Cerebellar cortex (tissue), 1 donor: ENCODE measurements at places on chromosomes 7 and 10.

DNA sequence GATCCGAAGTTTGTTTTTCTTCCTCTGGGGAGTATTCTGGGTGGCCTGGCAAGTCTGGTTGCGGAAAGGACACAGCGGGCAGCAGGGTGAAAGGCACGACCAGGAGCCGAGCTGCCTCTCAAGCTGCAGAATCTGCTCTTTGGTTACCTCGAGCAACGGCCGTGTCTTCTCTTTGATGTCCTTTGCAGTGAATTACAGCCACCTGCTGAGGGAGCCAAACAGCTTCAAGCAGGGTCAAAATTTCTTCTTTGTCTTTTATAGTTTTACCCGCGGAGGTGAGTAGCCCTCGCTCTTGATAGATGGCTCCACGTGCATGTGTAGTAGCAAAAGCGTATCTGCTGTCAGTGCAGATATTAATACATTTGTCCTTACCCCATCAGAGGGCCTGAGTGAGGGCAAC, 177.3 kb upstream of the MBL2 start:
- DNase-seq = no peak

DNA sequence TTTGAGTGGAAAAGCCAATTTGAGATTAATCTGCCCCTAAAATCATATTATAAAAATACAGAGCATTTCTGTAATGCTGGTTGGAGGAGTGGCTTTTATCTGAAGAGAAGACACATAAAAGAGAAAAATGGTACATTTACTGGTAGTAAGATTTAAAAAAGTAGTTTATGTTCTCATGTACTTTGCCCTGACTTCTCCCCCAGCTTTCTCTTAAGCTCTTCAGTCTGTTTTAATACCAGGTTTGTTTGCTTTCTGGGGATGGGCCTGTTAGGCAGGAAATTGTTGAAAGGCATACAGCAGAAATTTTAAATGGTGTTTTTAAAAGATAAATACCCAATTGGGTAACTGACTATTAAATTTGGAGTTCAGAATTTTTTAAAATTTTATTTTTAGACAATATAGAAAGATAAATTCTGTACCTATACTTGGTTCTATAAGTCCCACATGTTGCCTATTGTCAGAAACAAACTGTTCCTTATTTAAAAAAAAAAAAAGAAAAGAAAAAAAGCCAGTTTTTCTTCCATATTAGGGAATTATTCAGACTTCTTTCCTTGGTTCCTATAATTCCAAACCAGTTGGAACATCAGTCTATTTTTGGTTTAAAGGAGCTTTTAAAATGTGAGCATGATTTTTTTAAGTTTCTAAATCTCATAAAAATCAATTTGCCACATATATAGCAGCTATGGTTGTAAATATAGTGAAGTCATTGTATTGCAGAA, 136.6 kb downstream of the ARID5B start:
- no peak for DNase-seq

- no peak for DNase-seq
These were observed 71.4 kb downstream of the CUZD1 start for GRCh38 chr10:122774231-122774630.

GRCh38 chr7:25396668-25397067, 168.4 kb upstream of the NPVF start:
- no peak for DNase-seq

DNA sequence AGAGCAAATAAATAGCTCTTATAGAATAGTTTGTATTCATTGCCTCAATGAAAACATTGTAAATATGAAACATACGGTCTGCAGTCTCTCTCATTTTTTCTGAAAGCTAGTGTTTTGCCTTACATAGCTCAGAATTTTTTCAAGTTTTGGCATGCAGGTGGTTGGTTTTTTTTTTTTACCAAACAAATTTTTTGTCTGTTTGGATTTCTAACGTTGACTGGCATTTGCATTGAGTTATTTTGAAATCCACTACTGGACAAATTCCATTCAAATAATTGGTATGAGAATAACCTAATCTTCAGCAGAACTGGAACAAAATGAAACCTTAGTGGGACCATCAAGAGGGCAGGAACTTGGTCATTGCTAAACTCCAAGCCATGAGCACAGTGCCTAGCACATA, 107.6 kb upstream of the SAMD8 start:
- no peak for DNase-seq

DNA sequence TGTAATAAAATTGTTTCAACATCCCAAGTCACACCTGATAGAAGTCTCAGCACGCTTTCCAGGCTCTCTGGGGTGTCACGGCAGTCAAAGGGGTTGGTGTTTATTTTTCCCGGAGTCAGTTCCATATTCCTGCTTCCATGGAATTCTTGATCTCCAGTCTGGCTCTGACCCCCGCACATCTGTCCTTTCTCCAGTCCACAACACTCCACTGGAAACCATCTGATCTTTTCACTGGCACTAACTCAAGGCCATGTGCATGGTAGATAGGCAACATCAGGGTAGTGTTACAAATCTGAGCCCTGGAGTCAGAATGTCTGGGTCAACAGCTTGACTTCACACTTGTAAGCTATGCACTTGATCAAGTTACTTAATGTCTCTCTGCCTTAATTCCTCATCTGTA, 176.2 kb downstream of the WDR11 start:
- DNase-seq = no peak

GRCh38 chr7:54841772-54842697, 83.0 kb upstream of the SEC61G start:
- DNase-seq = no peak

- no peak for DNase-seq
These were observed 50.2 kb upstream of the FGFR2 start for GRCh38 chr10:121648493-121648892.

DNA sequence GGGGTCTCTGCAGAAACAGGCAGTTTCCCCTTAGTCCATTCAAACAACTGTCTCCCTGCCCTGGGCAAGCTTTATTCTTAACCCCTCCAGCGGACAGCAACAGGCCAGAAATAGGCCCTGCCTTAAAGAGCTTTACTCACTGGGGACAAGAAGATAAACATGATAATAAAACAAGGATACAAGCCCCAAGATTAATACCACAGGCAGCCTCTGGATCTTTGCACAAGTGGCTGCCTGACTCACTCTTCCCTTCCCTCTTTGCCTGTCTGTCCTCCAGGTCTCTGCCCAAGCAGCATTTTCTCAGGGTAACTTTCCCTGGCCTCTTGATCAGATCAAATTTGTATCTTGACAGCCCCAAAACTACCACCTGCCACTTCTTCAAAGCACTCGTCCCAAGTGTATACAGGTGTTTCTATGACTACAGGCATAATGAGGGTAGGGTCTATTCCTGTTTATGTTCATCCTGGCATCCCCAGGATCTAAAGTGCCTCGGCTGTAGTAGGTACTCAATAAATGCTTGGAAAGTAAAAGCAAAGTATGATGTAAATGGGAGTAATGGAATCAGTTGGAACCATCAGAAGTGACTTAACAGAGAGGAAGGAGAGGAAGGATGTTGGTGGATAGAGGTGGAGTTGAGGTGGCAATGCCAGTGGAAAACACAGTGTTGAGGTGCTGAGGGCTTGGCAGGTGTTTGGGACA, 7.0 kb upstream of the CAMK2G start:
- no peak for DNase-seq

- DNase-seq = no peak
These were observed at the start of gene SYNPO2L for GRCh38 chr10:73655990-73656298. Gene SYNPO2L (minus strand): TSS chr10:73656029. CDS start chr10:73655922, 107 bp downstream.

DNA sequence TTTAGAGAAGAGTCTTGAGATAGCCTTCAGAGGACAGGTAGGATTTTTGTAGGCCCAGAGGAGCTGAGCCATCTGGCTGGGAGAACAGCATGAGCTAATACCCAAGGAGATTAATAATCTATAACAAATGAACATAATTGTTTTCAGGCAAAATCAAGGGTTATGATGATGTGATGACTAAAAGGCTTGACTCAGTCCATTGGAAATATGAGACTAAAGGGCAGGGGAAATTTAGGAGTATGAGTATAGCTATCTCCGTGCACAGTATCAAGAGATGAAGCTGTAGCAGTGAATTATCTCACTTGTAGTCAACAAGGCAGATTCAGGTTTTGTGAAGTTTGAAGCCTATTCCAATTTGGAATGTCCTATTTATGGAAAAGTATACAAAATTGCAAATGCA, 40.1 kb downstream of the CSTF2T start:
- DNase-seq = no peak

DNA sequence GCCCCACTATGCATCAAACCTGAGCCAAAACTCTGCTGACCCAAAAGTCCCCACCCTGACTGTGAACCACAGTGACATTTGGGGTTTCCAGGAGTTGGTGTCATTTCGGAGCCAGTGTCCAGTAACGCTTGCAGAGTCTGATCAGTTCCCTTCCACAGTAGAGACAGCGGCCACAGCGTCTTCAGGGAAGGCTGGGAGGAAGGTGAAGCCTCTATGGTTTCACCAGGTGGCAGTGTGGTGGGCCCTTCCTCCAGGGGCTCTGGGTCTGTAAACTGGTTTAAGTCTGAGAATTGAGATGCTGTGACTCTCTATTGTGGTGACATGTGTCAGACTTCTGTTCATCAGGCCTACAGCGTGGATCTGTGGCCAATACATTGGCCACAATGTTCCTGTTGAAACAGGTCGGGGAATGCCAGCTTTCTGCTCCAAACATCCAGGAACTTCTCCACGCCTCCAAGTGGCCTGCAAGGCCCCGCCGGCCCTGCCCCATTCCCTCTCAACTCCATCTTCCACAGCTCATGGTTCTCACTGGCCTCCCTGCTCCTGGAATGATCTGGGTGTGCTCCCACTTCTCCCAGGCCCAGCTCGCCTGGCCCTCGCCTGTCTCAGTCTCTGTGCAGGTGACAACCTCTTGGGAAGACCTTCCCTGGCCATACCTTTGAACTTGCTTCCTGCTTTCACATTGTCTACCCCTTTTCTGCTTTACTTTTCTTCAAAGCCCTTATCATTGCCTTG, 124.5 kb upstream of the FAM20C start:
- DNase-seq = no peak

- DNase-seq = no peak
These were observed 6.8 kb downstream of the STRA8 start for GRCh38 chr7:135240441-135240840.

DNA sequence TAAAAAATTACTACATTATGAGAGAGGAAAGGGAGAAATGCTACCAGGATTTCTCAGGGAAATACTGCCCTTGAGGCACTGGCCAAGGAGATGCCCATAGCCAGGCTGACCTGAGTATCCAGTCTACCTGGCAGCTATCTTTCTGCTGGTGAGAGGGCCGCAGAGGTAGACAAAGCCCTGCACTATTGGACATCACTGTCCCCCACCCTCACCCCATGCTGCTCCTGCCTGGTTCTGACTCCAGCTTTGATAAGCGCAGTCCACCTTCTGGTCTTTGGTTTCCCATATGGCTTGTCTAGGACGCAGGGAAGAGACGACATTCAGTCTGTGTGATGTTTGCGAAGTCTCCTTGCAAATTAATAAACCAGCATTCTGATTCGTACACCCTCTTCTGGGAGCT, 3.7 kb downstream of the ITPRIP start:
- DNase-seq = no peak
